Stimulated activated CD4-positive, alpha-beta T cell treated with anti-CD3 and anti-CD28 coated beads, Interleukin-4, amount 100 ng/mL, for 4 hours (primary cell): ENCODE measurements at places on chromosomes 16 and 17.

- DNase-seq, result no peak
Measured at GRCh38 chr17:13594310-13594709, 7.4 kb downstream of the HS3ST3A1 start.

GRCh38 chr17:9101356-9101755 lies 80.0 kb downstream of the NTN1 start:
- no peak for DNase-seq

GRCh38 chr17:77124192-77124889 lies 16.4 kb upstream of the SEC14L1 start:
- no peak for DNase-seq

- no peak for DNase-seq
Measured at GRCh38 chr16:57525761-57526160, 10.6 kb downstream of the CCDC102A start.

- DNase-seq, result peak; percentile 19
Measured at GRCh38 chr17:77645072-77646045, 313.1 kb upstream of the TNRC6C start.

DNA sequence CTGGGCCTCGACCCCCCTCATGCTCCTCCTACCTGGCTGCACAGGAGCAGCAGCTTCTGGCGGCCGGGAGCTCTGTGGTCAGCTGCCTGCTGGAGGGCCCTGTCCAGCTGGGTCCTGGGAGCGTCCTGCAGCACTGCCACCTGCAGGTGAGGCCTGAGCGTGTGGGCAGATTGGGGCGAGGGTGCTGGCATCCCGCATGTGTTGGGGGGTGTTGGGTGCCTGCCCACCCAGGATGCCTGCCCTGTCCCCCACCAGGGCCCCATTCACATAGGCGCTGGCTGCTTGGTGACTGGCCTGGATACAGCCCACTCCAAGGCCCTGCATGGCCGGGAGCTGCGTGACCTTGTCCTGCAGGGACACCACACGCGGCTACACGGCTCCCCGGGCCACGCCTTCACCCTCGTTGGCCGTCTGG lies 16.5 kb downstream of the FCSK start:
- DNase-seq, result no peak

- DNase-seq, result no peak
Measured at GRCh38 chr17:65666876-65667321, 105.5 kb upstream of the AXIN2 start.
